ENCODE measurements at places on chromosomes 3 and 15.

- DNase-seq: no peak
Measured at GRCh38 chr3:140630366-140630765, 47.5 kb upstream of the TRIM42 start.

GRCh38 chr3:45123030-45123429 is 23.1 kb downstream of the CDCP1 start:
- peak; percentile 77 for DNase-seq

DNA sequence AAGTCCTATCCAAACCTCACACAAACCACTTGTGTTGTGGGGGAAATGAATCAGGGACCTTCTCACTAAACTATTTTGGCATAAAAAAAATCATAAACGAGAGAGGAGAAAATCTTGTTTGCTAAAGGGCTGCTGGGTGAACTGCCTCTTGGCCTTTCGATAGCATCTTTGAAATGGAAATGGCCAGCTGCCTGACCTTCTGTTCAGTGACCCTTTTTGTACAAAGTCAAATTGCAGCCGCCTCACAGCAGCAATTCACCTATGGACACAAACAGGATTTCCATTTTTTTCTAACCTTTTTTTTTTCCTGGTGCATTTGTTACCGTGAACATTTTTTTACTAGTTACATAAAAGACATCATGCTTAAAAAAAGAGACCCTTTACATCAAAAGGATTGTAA is 89.0 kb upstream of the ONECUT1 start:
- no peak for DNase-seq

DNA sequence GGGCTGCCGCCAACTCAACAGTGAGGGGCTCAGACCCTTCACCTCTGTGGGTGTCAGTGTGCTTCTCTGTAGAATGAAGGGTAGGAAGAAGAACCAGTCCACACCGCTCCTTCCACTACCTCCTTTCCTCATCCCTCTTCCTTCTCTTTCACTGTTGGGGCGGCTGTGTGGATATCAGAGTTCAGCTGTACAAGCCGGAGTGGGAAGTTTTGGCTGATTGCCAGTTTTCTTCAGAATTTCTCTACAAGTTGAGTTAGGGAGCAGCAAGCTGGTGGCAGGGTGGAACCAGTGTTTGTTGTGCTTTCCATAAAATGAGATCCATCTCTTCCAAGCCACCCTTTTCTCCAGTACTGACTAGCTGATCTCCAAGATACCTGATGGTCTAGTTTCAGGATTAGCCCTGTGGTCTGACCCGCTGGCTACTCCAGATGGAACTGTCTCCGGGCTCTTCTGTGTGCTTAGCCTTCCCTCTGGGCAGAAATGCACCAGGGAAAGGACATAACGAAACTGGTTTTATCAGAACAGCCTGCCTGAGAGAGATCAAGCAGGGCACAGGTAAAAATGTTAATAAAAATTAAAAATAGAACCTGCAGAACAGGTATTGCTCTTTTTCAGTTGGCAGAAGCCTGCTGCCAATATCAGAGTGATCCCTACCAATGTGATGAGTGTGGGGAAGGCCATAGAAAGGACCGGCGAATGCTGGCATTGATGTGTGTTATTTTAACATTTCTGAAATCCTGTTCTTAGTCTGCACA is 169.9 kb upstream of the TSC22D2 start:
- peak; percentile 17 for DNase-seq

GRCh38 chr3:123869165-123869564 is 15.0 kb downstream of the MYLK start:
- no peak for DNase-seq

GRCh38 chr3:56833022-56833421 is 31.3 kb upstream of the ARHGEF3 start:
- no peak for DNase-seq

All from LoVo (cell line).